ENCODE measurements at places on chromosomes 4 and X. TPM values are rescaled to one million over a fixed set of nuclear protein-coding genes. Genes with fewer than 3 reads are reported as not detected.

CLTRN gene
- total RNA-seq: 0.61 TPM

ETDB gene
- not detected for total RNA-seq

TGIF2LX gene
- not detected for total RNA-seq

GPAT3 gene
- total RNA-seq: 1.6 TPM

ALAS2 gene
- total RNA-seq: not detected

SMIM9 gene
- not detected for total RNA-seq

ZCCHC18 gene
- 0.53 TPM for total RNA-seq

ZNF157 gene
- total RNA-seq: 0.75 TPM

DNAAF6 gene
- not detected for total RNA-seq

PGAM4 gene
- total RNA-seq: not detected

VCX3B gene
- not detected for total RNA-seq

MAMLD1 gene
- 1.6 TPM for total RNA-seq

DIAPH2 gene
- total RNA-seq: 12.4 TPM

WAS gene
- 85.9 TPM for total RNA-seq

Measured in activated CD4-positive, alpha-beta T cell treated with anti-CD3 and anti-CD28 coated beads for 36 hours (primary cell).